Astrocyte (in vitro differentiated cells and primary cell): ENCODE measurements at places on chromosomes 1 and 21.

GRCh38 chr1:43172527-43172972, 420 bp downstream of the CFAP57 start:
- DNase-seq = peak; percentile 70

DNA sequence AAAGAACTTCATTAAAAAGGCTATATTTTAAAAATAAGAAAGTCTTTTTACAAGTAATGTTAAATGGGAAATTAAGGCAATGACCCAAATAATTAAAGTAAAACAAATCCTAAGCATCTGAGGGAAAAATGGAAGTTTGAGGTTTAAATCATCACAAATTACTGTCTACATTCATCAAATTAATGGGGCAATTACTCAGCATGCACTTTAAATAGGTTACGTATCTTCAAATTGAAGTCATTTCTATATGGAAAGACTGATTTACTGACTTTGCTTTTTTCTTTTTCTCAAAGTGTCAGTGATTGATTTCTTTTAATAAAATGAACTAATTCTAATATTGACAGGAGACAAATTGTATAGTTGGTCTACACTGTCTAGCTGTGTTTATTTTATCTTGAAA, 1452.3 kb downstream of the NCAM2 start:
- no peak for DNase-seq

DNA sequence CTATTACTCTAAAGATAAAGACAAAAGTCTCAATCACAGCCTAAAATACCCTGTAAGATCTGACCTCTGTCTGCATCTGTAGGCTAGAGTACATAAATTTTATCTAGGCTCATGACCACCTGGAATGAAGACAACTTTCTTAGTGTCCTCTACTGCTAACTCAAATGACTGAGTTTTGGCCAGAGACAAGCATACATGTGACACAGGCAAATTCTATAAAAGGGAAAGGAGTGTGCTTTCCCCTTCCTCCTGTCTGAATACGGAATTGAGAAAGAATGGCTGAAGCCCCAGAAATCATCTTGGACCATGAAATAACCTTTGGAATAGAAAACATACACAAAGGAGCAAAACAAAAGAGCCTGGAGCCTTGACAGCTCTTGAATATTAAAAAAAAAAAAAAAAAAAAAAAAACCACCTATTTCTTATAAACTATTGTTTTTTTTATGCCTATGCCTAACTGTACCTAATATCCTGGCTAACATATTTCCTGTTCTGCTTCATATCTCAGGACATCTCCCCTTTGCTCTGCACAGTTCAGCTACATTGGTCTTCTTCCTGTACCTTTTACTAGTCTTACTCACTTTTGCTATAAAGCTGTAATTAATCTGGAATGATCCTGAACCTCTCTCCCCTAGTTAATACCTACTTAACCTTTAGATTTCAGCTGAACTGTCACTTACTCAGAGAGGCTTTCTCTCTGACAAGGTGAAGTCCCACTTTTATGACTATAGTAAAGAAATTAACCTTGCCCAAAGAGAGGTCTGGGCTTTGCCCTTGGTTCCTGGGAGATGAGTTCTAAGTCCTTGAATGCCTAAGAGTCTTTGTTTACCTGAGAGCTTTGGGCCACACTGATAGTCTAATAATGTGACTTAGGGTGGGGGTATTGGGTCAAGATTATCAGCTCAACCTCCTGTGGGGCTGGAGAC, 16.1 kb downstream of the UCHL5 start:
- DNase-seq = no peak

- DNase-seq = peak; percentile 99
These were observed 78.1 kb downstream of the DHRS3 start for GRCh38 chr1:12539705-12540579.

- DNase-seq = no peak
These were observed 88.8 kb upstream of the IPO9 start for GRCh38 chr1:201740086-201740541.

GRCh38 chr21:41746744-41747006, 20.2 kb downstream of the RIPK4 start:
- DNase-seq = no peak

GRCh38 chr1:115166531-115167091, 77.3 kb upstream of the TSPAN2 start:
- DNase-seq = peak; percentile 56
